ENCODE measurements at places on chromosomes 5 and 9.
A peak's percentile ranks its signal among the peaks of the same experiment; 100 is the strongest.

GRCh38 chr5:16934123-16934522 is 2.0 kb downstream of the MYO10 start:
- no peak for DNase-seq

- DNase-seq = no peak
Observed at GRCh38 chr9:14314929-14315874, 1.3 kb upstream of the NFIB start.

DNA sequence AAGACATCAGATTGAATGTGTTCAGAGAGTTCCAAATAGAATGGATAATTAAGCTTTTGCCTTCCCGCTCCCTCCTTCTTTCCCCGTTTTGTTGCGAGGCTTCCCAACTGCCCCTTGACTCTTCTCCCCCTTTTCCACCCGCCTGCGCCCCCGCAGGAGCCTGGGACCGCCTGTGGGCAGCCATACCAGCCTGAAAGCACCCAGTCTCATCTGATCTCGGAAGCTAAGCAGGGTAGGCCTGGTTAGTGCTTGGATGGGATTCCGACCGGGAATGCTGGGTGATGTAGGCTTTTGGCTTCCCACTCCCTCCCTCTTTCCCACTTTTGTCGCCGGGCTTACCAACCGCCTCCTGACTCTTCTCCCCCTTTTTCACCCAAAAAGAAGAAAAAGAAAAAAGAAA is 6.8 kb upstream of the HSD17B4 start:
- DNase-seq = no peak

GRCh38 chr9:97386733-97387503 is 25.0 kb upstream of the TDRD7 start:
- peak; percentile 55 for DNase-seq

- DNase-seq = no peak
Observed at GRCh38 chr5:128979761-128980160, 14.5 kb downstream of the SLC27A6 start.

DNA sequence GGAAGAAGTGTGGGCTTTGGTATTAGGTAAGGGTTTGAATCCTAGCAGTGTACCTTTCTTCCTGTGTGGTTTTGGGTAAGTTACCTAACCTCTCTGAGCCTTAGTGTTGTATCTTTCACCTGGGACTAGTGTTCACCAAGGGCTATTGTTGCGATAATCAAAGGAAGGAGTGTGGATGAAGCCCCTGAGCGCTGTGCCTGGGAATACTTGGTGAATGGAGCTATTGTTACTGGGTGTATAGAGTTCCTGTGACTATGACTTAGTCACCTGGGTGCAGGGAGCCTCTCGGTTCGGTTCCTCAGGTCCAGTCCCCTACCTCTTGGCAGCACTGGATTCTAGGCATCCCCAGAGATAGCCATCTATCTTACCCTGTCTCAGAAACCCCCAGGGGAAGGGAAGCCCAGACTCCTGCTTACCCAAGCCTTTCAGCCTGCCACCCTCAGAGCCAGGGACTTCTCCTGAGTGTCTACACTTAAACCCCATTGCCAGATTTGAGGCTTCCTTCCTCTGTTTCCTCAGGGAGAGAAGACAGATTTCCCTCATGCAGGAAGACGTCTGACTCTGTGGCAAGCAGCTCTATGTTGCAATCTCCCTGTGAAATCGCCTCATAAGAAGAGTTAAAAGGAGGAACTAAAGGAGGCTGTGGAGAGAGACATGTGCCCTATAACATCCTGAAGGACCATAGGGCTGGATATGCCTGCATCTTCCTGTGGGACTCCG is 181.0 kb upstream of the PITX1 start:
- DNase-seq = peak; percentile 18

All from CD4-positive, alpha-beta T cell treated with Interleukin-1 beta for 1 hour (primary cell).